Skeletal muscle cell (primary cell): ENCODE measurements at places on chromosomes 2 and 18.

DNA sequence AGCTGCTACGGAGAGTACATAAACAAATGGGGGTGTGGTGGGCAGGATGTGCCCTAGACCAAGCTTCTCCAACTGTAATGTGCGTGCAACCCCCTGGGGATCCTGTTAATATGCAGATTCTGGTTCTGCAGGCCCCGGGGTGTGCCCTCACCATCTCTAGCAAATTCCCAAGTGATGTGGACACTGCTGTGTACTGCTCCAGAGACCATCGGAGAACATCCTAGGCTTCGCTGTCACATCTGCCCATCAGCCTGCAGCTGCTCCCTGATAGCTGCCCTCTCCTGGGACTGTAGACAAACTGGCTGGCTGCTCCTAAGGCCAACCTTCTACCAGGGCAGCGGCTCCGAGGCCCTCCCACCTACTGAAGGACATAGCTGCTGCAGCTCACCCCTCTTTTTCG lies 3.2 kb downstream of the HS1BP3 start:
- no peak for DNase-seq

GRCh38 chr2:30225131-30225762 lies 6.1 kb upstream of the LBH start:
- DNase-seq = peak; percentile 61

- no peak for DNase-seq
Measured at GRCh38 chr2:81835321-81836000, 1530.9 kb upstream of the LRRTM1 start.

- DNase-seq = no peak
Measured at GRCh38 chr2:20052229-20052851, 912 bp upstream of the LAPTM4A start.

GRCh38 chr18:37661478-37661877 lies 95.9 kb upstream of the CELF4 start:
- DNase-seq = no peak
